ENCODE measurements at places on chromosomes 7 and 10. TPM values are rescaled to one million over a fixed set of nuclear protein-coding genes. Genes with fewer than 3 reads are reported as not detected.

The ERVW-1 gene
- polyA plus RNA-seq: not detected

The SERPINE1 gene
- polyA plus RNA-seq: 4,174 TPM

The TRIM50 gene
- not detected for polyA plus RNA-seq

The SPDYE2B gene
- polyA plus RNA-seq: not detected

The STK31 gene
- 0.05 TPM for polyA plus RNA-seq

The SPRN gene
- polyA plus RNA-seq: 0.78 TPM

The ADGRA1 gene
- polyA plus RNA-seq: not detected

The CPEB3 gene
- 0.36 TPM for polyA plus RNA-seq

The SRRM3 gene
- polyA plus RNA-seq: 2.7 TPM

The PTPRN2 gene
- polyA plus RNA-seq: 3.9 TPM

The WIPF3 gene
- 0.02 TPM for polyA plus RNA-seq

The KEL gene
- 0.05 TPM for polyA plus RNA-seq

The STOX1 gene
- 0.21 TPM for polyA plus RNA-seq

The MRLN gene
- not detected for polyA plus RNA-seq

The R3HCC1L gene
- 7.4 TPM for polyA plus RNA-seq

The FOXP2 gene
- not detected for polyA plus RNA-seq

The CDHR3 gene
- polyA plus RNA-seq: 7.5 TPM
